Esophagus squamous epithelium (tissue), 5 donors: ENCODE measurements at places on chromosomes 6 and 20.

DNA sequence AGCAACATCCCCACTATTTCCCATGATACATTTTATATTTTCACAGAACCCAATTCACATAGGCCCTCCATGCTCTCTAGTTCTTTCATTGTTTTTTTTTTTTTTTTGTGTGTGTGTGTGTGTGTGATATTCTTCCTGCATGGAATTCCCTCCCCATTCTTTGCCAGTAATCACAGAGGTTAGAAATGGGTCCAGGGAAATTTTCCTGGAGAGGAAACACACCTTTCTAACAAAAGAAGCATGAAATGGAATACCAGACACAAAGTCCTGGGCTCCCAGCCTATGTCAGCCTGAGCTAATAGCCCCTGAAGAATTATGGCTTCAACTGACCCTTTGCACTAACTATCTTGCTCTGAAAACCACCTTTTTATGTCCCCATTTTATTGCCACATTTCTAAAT lies 194.2 kb upstream of the NT5E start:
- H3K36me3 ChIP-seq = no peaks in the 10 kb centered on the region
- H3K27ac ChIP-seq = no peak overlapping the region
- no peak for DNase-seq
- H3K27me3 ChIP-seq = no peaks in the 10 kb centered on the region

GRCh38 chr6:142763205-142763604 lies 181.8 kb downstream of the HIVEP2 start:
- no peak overlapping the region for H3K4me3 ChIP-seq
- DNase-seq = no peak
- H3K27me3 ChIP-seq = no peaks in the 10 kb centered on the region
- no peaks in the 10 kb centered on the region for H3K4me1 ChIP-seq
- H3K36me3 ChIP-seq = peaks cover 78% of the 10 kb centered on the region
- no peak overlapping the region for H3K27ac ChIP-seq

GRCh38 chr6:150592377-150592995 lies 7.2 kb upstream of the PLEKHG1 start:
- no peak overlapping the region for H3K27ac ChIP-seq
- no peaks in the 10 kb centered on the region for H3K4me1 ChIP-seq
- no peaks in the 10 kb centered on the region for H3K36me3 ChIP-seq
- H3K27me3 ChIP-seq = no peaks in the 10 kb centered on the region
- no peak for DNase-seq
- H3K4me3 ChIP-seq = no peak overlapping the region

DNA sequence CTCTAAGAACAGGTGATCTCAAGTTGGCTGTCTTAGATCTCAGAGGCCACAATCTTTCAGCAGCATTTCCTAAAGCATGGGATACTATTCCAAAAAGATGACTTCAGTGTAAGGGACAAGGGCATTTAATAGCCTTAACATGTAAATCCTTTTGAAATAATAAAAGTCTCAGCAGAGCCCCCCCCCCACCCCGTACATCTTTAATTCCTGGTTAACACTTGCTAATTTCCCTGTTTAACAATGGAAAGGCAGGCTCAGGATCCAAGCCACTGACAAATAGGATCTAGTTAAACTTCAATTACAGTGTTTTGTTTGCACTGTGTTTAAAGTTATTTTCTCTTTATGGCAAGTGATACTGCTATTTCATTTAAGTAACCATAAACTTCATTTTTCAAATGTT lies 12.0 kb downstream of the TASP1 start:
- H3K36me3 ChIP-seq = no peaks in the 10 kb centered on the region
- DNase-seq = no peak
- no peaks in the 10 kb centered on the region for H3K4me1 ChIP-seq
- H3K4me3 ChIP-seq = no peak overlapping the region
- H3K27ac ChIP-seq = no peak overlapping the region

DNA sequence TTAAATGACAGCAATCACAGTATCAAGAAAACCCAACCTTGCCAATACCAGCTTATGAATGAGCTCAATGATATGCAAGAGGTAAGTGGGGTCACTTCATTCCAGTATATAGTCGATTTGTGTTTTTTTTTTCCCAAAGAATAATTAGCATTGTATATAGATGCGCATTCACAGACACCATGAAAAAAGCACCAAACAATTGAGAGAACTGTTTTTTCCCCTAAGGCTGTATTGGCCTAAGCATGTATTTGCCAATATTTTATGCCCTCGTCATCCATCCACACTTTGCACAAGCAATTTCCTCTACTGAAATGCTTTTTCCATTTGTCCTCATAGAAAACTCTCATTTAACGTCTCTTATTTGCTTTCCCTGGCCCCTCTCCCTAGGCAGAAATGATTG lies 213.7 kb downstream of the SAMD5 start:
- H3K4me1 ChIP-seq = no peaks in the 10 kb centered on the region
- no peaks in the 10 kb centered on the region for H3K27me3 ChIP-seq
- H3K36me3 ChIP-seq = no peaks in the 10 kb centered on the region

DNA sequence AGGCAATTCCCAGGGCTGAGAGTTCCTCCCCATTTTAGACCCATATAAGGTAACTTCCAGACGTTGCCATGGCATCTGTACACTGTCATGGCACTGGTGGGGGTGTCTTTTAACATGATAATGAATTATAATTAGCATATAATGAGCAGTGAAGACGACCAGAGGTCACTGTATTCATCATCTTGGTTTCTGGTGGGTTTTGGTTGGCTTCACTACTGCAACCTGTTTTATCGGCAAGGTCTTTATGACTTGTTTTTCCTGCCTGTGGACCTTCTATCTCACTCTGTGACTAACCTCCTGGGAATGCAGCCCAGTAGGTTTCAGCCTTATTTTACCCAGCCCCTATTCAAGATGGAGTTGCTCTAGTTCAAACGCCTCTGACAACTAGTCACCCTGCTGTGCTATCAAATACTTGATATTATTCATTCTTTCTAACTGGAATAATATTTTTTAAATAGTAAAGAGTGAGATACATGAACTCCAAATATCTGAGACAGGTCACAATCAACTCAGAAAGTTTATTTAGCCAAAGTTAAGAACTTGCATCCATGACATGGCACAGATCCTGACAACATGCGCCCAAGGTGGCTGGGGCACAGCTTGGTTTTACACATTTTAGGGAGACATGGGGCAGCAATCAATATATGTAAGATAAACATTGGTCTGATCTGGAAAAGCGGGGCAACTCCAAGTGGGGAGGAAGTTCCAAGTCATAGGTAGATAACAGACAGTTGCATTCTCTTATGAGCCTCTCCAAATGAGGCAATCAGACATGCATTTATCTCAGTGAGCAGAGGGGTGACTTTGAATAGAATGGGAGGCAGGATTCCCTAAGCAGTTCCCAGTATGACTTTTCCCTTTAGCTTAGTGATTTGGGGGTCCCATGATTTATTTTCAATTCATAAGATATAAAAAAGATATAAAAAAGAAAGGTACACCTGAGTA lies 1.2 kb upstream of the UFL1 start:
- H3K4me1 ChIP-seq = peaks cover 38% of the 10 kb centered on the region
- H3K27me3 ChIP-seq = no peaks in the 10 kb centered on the region
- peak overlapping the region; percentile 98 for H3K27ac ChIP-seq
- H3K36me3 ChIP-seq = no peaks in the 10 kb centered on the region

- no peaks in the 10 kb centered on the region for H3K27me3 ChIP-seq
- no peak overlapping the region for H3K4me3 ChIP-seq
- peaks cover 29% of the 10 kb centered on the region for H3K36me3 ChIP-seq
- DNase-seq = no peak
These were observed 13.1 kb downstream of the CDC5L start for GRCh38 chr6:44400572-44400971.

- DNase-seq = no peak
- no peak overlapping the region for H3K4me3 ChIP-seq
- no peak overlapping the region for H3K27ac ChIP-seq
- H3K27me3 ChIP-seq = no peaks in the 10 kb centered on the region
- no peaks in the 10 kb centered on the region for H3K36me3 ChIP-seq
These were observed 1.1 kb upstream of the ZNF343 start for GRCh38 chr20:2509794-2510193.

- H3K27ac ChIP-seq = no peak overlapping the region
- H3K36me3 ChIP-seq = no peaks in the 10 kb centered on the region
- H3K4me1 ChIP-seq = peaks cover 4% of the 10 kb centered on the region
- no peak for DNase-seq
These were observed 28.0 kb downstream of the PNLDC1 start for GRCh38 chr6:159828074-159828473.

DNA sequence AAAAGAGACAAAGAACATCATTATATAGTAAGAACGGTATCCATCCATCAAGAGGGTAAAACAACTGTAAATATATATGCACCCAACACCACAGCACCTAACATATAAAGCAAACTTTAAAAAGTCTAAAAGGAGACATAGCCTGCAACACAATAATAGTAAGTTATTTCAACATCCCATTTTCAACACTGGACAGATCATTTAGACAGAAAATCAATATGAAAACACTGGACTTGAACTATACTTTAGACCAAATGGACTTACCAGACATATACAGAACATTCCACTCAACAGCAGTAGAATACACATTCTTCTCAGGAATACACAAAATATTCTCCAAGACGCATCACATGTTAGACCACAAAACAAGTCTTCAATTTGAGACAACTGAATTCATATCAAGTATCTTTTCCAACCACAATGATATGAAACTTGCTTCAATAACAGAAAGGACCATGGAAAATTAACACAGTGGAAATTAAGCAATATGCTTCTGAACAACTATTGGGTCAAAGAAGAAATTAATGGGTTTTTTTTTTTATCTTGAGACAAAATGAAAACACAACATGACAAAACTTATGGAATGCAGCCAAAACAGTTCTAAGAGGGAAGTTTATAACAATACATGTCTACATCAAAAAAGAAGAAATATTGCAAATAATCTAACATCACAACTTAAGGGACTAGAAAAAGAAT lies 23.9 kb upstream of the ASF1A start:
- no peak for DNase-seq
- H3K27me3 ChIP-seq = no peaks in the 10 kb centered on the region
- no peaks in the 10 kb centered on the region for H3K4me1 ChIP-seq

GRCh38 chr6:29005183-29005885 lies at the start of gene ZNF311:
ZNF311 (minus strand) TSS chr6:29005315; CDS start chr6:29003954, 1,361 bp downstream.
- H3K4me3 ChIP-seq = peak within 1 kb of the TSS; percentile 79
- DNase-seq = no peak
- no peaks in the 10 kb centered on the region for H3K27me3 ChIP-seq
- no peaks in the 10 kb centered on the region for H3K36me3 ChIP-seq

DNA sequence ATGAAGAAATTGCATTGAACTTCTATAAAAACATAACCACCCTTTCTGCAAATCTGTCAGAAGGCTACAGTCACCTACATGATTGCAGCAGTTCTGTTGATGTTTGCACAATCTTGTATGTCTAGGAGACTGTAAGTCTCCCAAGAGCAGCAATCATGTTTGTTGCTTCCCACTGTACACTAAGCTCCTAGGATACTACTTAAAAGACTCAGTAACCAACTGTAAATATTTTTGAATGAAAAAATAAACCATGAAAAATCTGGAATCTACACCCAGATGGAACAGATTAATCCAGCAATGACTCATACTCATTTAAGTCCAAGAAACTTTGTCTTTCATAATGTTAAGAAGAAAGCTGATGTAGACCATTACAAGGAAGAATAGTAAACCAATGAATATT lies 168.5 kb upstream of the ATXN1 start:
- no peak overlapping the region for H3K4me3 ChIP-seq
- no peak for DNase-seq
- H3K4me1 ChIP-seq = peaks cover 13% of the 10 kb centered on the region
- H3K27me3 ChIP-seq = no peaks in the 10 kb centered on the region
- H3K36me3 ChIP-seq = no peaks in the 10 kb centered on the region

DNA sequence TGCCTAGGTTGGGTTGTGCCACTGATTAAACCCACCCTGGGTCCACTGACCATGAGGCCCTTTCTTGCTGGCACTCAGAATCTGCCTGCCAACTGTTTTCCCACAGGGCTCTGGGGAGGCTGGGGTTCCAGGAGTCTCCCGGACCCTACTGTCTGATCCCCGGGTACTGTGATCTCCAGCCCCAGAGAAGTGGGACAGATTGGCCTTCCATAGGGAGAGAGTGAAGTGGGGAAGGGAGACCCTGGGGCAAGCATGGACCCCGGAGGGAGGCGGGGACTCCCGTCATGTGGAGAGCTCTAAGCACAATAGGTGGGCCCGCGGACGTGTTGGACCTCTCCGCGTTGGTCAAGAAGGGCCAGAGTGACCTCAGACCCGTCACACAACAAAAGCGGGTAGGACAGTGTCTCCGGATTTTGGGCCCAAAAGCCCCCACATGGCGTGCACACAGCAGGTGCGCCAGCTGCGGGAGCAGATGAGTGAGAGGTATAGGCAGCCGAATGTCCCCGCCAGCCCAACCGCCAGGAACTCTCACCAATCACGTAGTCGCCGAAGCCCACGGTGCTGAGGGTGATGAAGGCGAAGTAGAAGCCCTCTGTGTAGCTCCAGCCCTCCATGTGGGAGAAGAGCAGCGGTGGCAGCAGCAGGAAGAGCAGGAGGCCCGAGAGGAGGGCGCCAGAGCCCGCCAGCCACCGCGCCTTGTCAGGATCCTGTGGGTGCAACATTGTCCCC lies 10.6 kb downstream of the KCNK17 start:
- H3K27ac ChIP-seq = no peak overlapping the region
- H3K36me3 ChIP-seq = no peaks in the 10 kb centered on the region
- no peaks in the 10 kb centered on the region for H3K27me3 ChIP-seq
- H3K4me1 ChIP-seq = peaks cover 7% of the 10 kb centered on the region
- no peak overlapping the region for H3K4me3 ChIP-seq

- peak overlapping the region; percentile 7 for H3K4me3 ChIP-seq
- H3K4me1 ChIP-seq = peaks cover 39% of the 10 kb centered on the region
- DNase-seq = no peak
- peak overlapping the region; percentile 57 for H3K27ac ChIP-seq
- no peaks in the 10 kb centered on the region for H3K36me3 ChIP-seq
These were observed 1.4 kb upstream of the MUC21 start for GRCh38 chr6:30981942-30982772.

- no peak overlapping the region for H3K27ac ChIP-seq
- no peak for DNase-seq
- no peaks in the 10 kb centered on the region for H3K36me3 ChIP-seq
- no peaks in the 10 kb centered on the region for H3K27me3 ChIP-seq
These were observed 1026.6 kb downstream of the EYS start for GRCh38 chr6:64680446-64680845.

DNA sequence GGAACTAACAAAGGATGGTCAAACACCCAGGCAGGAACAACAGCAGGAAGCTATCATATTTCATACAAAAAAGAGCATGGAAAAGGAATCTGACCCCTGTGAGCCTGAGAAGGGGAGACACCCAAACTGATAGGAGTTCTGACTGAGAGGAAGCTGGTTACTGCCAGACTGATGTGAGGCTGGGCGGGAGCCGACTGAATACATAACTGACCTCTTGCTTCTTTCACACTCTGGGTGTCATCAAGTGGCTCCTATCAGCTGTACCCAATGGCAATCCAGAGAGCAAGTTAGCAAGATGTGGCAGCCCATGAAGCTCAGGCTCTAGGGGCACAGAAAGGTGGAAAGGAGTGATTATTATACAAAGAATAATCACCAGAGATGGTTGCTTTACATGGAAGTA lies 795.1 kb upstream of the HS3ST5 start:
- H3K27me3 ChIP-seq = no peaks in the 10 kb centered on the region
- no peaks in the 10 kb centered on the region for H3K4me1 ChIP-seq
- no peak overlapping the region for H3K4me3 ChIP-seq
- no peaks in the 10 kb centered on the region for H3K36me3 ChIP-seq

GRCh38 chr6:107666981-107667601 lies 157.0 kb downstream of the SCML4 start:
- H3K4me1 ChIP-seq = peaks cover 3% of the 10 kb centered on the region
- no peak overlapping the region for H3K4me3 ChIP-seq
- no peaks in the 10 kb centered on the region for H3K27me3 ChIP-seq

- peaks cover under 1% of the 10 kb centered on the region for H3K36me3 ChIP-seq
- H3K27me3 ChIP-seq = no peaks in the 10 kb centered on the region
These were observed 2.8 kb upstream of the PHF20 start for GRCh38 chr20:35768731-35769664.

GRCh38 chr20:51409192-51409880 lies 133.2 kb downstream of the NFATC2 start:
- H3K36me3 ChIP-seq = no peaks in the 10 kb centered on the region
- H3K4me3 ChIP-seq = no peak overlapping the region
- peaks cover 17% of the 10 kb centered on the region for H3K4me1 ChIP-seq
- no peak for DNase-seq
